ENCODE measurements at places on chromosomes 4 and X.
A peak's percentile ranks its signal among the peaks of the same experiment; 100 is the strongest.

DNA sequence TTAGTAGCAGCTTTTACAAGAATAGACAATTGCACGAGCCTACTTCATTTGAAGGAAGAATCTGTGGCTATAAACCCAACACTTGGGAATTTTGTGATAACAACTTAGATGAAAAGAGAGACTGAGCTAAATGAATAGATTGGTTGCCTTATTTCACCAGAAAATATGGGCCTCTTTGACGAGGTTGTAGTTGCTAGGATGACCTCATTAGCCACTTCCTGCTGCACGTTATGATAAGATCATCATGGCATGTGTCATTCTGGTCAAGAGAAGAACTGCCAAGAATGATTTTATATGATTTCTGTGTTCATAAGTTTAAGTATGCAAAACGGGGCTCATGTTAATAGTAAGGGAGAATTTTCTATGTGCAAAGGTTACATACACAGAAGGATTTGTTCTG is 321.9 kb upstream of the GIMD1 start:
- peak; percentile 44 for DNase-seq

DNA sequence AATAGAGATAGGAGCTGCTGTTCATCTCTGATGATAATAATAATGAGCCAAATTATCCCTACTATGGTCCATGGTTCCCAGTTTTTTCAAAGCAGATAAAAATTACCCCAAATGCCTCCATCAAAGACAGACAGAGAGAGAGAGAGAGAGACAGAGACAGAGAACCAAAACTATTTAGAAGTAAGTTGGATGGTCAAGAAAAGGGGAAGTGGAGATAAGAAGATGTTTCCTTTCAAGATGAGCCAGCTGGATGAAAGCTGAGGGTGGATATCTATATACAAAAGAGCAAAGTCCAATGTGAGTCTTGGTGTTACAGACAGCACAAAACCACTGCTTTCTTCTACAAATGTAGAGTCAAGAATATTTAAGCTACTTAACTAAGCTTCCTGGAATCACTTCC is 173.9 kb downstream of the GRIA3 start:
- no peak for DNase-seq

DNA sequence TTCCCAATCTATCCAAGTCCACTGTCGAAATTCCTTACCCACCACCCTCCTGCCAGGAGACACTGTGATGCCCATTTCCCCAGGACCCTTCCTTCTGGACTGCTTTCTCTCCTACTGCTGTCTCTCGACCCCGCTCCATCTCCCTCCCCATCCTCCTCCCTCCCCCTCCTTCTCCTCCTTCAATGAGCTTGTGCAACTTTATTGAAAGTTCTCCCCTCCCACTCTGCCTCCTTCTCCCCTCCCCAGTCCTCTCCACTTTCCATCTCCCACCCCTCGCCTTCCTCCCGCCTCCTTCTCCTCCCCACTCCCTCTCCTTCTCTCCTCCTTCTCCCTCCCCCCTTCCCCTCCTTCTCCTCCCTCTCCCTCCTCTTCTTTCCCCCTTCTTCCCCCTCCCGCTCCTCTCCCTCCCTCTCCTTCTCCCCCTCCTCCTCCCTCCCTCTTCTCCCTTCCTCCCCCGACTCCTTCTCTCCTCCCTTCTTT is 116.6 kb upstream of the FAT1 start:
- no peak for DNase-seq

DNA sequence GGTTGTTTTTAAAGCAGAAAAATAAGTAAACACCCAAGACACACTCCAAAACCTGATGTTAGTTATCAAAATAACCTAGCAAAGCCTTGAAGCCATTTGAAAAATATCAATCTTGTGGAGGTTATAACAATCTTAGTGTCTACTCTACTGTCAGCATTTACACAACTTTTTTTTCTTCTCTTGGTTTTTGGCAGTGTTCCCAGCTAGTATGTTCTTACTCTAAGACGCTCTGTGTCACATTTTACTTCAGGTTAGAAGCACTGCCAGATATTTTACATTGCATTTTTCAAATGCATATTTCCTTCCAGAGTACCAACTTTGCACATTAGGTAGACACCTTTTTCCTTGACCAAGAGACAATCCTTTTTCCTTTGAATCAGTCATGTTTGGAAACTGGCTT is 114.0 kb upstream of the INPP4B start:
- no peak for DNase-seq

GRCh38 chrX:36961590-36961989 is 46.6 kb upstream of the FAM47C start:
- no peak for DNase-seq

DNA sequence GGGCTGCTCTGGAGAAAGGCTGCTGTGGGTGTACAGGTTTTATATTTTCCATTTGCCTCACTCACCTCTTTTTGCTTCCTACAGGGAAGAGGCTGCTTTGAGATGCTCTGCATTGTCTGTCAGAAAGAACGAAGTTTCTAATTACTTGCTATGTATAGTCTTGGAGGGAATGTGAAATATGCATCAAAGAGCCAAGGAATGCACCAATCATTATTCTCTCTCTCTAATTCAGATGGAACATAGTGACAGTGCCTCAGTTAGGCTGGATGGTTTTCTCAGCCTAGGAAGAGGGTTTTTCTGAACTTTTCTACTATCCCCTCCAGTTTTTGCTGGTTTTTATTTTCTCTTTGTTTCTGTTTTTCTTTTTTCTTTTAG is 106.8 kb upstream of the SLC4A4 start:
- DNase-seq = peak; percentile 29

- peak; percentile 63 for DNase-seq
These were observed 8.8 kb downstream of the NHSL2 start for GRCh38 chrX:71919431-71919830.

DNA sequence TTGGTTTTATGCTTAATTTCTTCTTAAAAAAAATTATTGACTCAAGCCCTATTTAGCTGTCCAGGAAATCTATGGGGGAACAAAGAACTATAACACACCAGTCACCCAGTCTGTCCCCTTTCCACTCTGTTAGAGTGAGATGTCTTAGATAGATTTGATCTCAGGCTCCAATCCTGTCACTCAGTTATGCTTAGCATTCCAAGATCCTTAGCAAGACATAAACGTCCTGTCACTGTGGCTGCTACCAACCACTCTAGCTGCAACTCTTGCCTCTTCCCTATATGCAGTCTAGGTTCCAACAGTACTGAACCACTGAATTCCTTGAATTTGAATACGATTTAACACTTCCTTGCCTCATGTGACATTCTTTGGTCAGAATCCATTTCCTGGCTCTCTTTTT is 241.9 kb upstream of the NWD2 start:
- DNase-seq = no peak

- no peak for DNase-seq
These were observed 36.7 kb upstream of the EDA2R start for GRCh38 chrX:66675541-66675940.

GRCh38 chr4:74504212-74504611 is 59.3 kb downstream of the AREG start:
- DNase-seq = no peak

DNA sequence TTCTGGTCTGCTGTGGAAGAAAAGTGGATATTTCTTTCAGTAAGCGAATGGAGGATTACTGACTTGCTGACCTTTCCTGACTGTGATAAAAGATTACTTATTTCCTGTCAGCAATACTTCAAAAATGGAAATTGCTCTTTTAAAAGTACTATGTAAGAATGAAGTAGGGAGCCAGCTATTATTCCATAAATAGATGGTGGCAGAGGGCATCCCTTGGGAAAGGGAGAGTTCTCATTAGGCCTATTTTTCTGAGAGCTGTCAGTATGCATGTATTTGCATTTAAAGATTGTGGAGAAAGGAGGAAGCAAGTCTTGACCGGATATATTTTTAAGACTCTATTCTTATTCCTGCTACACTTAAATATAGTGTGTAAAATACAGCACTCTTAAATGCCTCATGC is 37.2 kb downstream of the TMEM47 start:
- DNase-seq = no peak

DNA sequence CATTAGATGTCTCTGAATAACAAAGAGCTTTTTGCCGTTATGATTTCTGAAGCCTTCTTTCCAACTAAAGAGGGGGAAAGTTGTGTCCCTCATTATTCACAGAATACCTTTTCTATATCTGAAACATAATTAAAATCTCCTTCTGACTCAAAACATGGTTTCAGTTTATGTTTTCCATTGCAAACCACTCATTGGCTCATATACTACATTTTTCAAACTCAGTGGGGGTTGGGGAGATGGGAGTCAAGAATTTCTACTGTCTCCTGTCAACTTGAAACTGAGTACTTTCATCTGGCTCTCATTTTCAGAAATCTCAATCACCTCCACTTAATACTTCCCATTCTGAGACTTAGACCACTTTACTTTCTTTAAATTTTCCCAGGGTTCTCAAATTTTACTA is 1839.5 kb upstream of the PCDH10 start:
- DNase-seq = no peak

DNA sequence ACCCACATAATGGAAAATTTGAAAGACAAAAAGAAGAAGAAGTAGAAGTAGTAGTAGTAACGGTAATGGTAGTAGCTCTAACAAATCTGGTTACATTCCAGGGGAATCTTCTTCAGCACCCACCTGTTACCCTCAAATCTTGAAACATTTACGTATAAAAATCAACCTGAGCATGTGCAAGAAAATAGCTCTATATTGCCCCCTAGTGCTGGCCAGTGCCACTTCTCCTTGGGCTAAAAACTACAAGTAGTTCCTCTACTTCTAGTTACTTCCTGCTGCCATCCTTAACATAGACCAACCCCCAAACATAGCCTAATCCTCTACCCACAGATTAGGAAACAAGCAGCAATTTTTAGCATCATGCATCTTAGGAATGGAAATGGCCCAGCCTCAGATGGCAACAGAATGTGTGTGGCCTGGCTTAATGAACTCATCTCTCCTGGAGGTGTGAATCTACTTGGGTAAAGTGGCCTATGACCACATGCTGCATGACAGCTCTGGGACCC is 3.1 kb downstream of the PDGFC start:
- DNase-seq = peak; percentile 64

DNA sequence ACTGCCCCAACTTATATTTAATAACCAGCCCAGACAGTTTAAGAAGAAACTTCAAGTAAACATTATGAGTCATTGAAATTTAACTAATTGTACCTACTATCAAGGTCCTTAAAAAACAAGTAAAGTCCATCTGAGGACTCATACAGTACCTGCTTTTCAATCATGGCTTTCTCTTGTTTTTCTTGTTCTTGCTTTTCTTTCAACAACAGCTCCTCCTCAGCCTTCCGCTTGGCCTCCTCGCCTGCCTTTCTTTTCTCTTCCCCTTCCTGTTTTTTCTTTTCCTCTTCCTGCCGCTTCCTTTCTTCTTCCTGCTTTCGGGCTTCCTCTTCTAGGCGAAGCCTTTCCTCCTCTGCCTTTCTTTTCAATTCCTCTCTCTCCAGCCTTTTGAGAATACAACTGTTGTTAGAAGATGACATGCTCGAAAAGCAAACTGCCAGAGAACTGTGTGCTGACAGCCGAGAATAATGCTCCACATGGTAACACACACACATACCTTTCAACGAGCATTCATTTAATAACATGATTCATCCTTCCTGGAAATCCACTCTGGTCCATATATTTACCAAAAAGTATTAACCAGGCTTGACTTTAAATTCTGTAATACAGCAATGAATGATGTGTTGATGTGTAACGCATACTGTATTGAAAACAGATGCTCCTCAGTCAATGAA is 25.2 kb upstream of the BCLAF3 start:
- peak; percentile 8 for DNase-seq

GRCh38 chr4:27081675-27082586 is 221.3 kb downstream of the STIM2 start:
- DNase-seq = no peak

- DNase-seq = no peak
These were observed 41.0 kb downstream of the TXLNG start for GRCh38 chrX:16827225-16827624.

GRCh38 chrX:132676102-132676501 is 187.3 kb upstream of the MBNL3 start:
- DNase-seq = no peak
